Thyroid gland (tissue), 4 donors: ENCODE measurements at places on chromosomes 11 and 22. TPM values are rescaled to one million over a fixed set of nuclear protein-coding genes. Genes with fewer than 3 reads are reported as not detected.

The MMP12 gene
- total RNA-seq, result not detected

- H3K27me3 ChIP-seq, result no peaks in the 10 kb centered on the region
- peaks cover 21% of the 10 kb centered on the region for H3K36me3 ChIP-seq
- no peak overlapping the region for H3K4me3 ChIP-seq
- no peaks in the 10 kb centered on the region for H3K4me1 ChIP-seq
- DNase-seq, result no peak
- no peak overlapping the region for H3K27ac ChIP-seq
Observed at GRCh38 chr11:67311051-67311555, 7.8 kb downstream of the SSH3 start.

DNA sequence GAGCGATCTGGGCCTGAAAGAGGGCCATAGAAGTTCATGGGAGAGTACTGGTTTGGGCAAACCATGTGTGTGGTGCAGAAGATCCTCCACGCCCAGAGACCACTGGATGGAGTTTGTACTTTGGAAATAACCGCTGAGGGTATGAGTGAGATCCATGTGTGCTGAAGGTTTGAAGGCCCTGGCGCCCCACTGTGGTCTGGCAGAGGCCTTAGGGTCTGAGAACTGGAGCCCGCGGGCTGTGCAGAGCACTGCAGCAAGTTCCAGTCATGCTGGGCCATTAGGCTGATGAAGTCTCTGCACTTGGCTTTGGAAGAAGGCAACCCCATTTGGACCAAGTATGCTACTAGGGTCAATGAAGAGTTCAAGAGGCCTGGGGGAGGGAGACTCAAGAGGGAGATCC lies 186.4 kb downstream of the BUD13 start:
- no peak overlapping the region for H3K4me3 ChIP-seq
- no peaks in the 10 kb centered on the region for H3K36me3 ChIP-seq
- H3K27me3 ChIP-seq, result no peaks in the 10 kb centered on the region
- H3K4me1 ChIP-seq, result no peaks in the 10 kb centered on the region
- no peak overlapping the region for H3K27ac ChIP-seq
- DNase-seq, result no peak

GRCh38 chr11:69911310-69912160 lies 92.3 kb upstream of the FGF3 start:
- peak; percentile 56 for DNase-seq
- no peak overlapping the region for H3K4me3 ChIP-seq
- no peaks in the 10 kb centered on the region for H3K27me3 ChIP-seq
- H3K27ac ChIP-seq, result no peak overlapping the region

- DNase-seq, result no peak
- H3K4me3 ChIP-seq, result no peak overlapping the region
- no peaks in the 10 kb centered on the region for H3K36me3 ChIP-seq
- H3K27me3 ChIP-seq, result no peaks in the 10 kb centered on the region
Observed at GRCh38 chr22:49807780-49808708, 19.6 kb downstream of the BRD1 start.

GRCh38 chr22:38260761-38261681 lies 11.8 kb downstream of the TMEM184B start:
- peak; percentile 50 for DNase-seq
- H3K27ac ChIP-seq, result peak overlapping the region; percentile 73
- H3K4me3 ChIP-seq, result no peak overlapping the region
- H3K27me3 ChIP-seq, result no peaks in the 10 kb centered on the region
- H3K36me3 ChIP-seq, result no peaks in the 10 kb centered on the region
